Stimulated activated CD8-positive, alpha-beta memory T cell treated with anti-CD3 and anti-CD28 coated beads, Interleukin-2, amount 100 ng/mL, for 1 hour (primary cell): ENCODE measurements at places on chromosomes 4 and X.

GRCh38 chrX:103861200-103861599, 29.1 kb upstream of the RAB9B start:
- no peak for DNase-seq

DNA sequence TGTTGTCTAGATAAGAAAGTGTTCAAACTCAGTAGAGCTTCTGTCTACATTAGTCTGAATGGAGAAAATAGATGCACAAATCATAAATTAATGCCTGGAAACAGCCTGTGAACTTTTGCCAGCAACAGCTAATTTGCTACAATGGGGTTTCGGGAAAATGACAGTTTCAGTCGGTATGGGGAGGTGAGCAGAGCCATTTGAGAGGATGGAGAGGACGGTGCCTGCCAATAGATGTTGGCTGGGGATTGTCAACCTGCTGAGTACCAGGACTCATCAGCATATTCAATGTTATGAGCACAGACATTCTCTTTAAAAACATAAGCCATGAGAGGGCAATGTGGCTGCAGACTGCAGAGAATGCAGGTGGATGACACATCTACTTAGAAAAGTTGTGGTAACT, 230.3 kb upstream of the PCDH18 start:
- DNase-seq, result no peak

DNA sequence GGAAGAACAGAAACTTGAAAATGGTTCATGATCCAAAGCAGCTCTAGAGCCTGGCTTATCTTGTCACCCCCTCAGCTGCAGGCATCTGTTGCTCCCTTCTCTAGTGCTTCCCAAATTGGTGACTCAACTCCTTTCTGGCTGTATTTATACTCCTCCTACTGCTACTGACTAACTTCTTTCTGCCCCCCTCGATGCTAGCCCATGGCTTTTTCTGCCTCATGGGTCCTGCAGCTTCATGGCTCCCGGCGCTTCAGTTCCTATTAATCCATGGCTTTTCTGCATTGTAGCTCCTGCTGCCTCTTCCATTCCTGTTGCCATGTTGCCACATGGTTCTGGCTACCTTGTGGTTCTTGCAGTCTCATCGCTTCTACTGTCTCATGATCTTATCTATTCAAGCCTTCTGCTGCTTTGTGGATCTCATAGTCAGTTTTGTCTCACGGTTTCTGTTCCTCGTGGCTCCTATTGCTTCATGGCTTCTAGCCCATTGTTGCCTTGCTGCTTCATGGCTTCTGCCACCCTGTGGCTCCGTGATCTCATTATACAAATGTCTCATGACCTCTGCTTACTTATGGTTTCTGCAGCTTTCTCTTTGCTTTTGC, 48.1 kb downstream of the SMC1A start:
- DNase-seq, result no peak

DNA sequence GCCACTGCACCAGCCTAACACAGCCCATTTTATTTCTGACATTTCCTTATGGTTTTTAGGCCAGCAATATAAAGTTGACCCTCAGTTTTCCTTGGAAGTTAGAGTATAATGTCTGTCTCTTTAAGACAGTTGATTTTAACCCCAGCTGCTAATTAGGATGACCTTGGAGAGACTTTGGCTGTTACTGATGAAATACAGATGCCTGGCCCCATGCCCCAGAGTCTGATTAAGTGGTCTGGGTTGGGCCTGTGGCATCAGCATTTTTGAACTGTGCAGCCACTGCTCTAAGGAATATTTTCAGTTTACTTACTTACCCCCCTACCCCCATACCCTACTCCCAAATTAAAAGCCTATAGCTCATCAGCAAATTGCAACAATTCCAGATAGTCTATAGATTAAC, 85.8 kb downstream of the DCLK2 start:
- no peak for DNase-seq

- no peak for DNase-seq
Observed at GRCh38 chr4:1405636-1406393, 427 bp downstream of the NKX1-1 start.

- DNase-seq, result no peak
Observed at GRCh38 chr4:142683997-142684396, 162.1 kb downstream of the INPP4B start.

DNA sequence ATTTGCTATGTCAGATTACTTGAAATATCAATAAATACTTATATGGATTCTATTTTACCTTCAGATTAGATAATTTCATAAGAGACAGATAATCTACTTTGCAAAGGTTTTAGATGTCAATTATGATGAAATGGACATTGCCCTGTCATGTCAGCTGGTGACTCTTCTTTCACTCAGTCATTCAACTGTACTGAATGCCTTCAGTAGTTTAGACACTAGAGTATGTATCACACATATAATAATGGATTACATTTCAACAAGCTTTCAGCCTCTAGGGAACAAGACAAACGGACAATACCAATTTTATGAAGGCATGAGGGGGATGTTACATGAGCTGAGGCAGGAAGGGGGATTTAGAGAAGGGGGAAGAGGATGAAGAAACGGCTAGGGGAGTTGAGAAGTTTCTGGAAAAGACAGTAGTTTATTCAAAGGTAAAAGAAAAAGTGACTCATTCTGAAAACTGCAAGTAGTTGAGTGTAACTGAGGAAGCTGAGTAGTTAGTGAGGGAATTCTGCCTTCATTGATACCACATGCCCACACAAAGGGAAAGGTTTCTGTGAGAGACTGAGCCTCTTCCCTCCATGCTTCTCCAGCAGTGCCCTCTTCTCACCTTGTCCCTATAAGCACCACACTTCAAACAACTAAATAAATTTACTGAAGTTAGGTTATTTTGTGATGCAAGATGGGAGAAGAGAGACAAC, 25.7 kb downstream of the SLC9B2 start:
- DNase-seq, result no peak

DNA sequence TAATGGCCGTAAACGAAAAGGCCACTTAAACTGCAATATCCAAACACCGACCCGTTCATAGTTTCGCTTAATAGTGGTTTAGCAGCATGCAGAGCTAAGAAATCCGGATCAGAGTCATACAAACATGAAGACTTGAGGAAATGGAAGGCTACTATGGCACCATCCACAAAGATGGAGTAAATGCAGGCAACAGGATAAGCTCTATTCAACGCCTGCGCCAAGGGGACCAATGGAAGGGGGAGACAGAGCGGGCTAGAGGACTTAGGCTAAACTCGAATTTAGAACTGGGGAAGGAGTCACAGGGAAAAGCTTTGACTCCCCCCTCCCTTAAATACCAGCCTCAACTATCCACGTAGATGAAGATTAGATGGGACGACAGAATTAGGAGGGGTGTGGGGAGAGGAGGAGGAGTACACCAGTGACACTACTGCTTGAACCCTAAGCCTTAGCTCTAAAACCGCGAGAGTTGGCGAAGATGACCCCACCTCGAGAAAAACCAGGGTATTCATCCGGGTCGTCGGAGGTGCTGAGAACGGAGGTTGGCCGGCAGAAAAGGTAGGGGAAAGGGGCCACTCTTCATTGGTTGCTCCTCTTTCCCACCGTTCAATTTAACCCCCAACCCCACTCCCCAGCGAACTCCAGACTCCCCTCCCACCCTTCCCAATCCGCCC, 3.5 kb downstream of the HUWE1 start:
- no peak for DNase-seq

DNA sequence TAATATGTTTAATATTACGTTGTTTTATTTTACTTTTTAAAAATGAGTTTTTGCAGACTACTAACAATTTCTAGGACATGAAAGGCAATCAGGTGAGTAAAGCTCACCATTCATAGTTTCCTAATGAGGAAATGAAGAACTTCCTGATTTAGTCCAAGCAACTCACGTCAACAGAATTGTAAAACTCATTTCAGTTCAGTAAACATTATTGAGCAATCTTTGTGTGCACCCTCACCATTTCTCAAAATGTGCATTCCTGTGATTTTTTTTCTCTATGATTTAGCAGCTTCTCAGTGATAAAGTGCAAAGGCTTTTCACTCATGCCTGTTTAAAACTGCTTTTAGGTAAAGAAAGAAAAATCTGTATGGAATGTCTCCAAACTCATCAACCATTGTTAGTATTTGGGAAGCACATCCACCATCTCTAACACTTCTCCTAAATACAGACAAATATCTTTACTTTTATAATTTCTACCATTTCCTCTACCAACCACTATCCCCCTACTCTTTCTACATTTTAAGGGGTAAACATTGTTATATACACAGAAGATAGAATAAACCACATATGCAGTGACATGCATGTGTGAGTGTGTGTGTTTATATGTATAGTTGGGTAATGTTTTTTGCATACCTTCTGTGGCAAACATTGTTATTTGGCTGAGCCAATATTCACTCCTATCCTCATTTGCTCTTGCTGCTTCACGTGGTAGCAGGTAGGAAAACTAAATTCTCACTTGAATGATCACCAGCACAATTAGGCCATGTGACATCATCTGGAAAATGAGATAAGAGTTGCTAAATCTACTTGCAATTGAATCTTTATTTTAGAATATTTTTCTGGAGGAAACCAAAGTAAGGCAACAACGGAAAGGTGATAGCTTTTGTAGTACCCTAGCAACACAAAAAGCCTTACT, 54.7 kb upstream of the PRDM8 start:
- DNase-seq, result no peak

- DNase-seq, result no peak
Observed at GRCh38 chr4:155263480-155263879, 55.0 kb downstream of the NPY2R start.

- no peak for DNase-seq
Observed at GRCh38 chrX:65609237-65609636, 58.2 kb upstream of the MSN start.

DNA sequence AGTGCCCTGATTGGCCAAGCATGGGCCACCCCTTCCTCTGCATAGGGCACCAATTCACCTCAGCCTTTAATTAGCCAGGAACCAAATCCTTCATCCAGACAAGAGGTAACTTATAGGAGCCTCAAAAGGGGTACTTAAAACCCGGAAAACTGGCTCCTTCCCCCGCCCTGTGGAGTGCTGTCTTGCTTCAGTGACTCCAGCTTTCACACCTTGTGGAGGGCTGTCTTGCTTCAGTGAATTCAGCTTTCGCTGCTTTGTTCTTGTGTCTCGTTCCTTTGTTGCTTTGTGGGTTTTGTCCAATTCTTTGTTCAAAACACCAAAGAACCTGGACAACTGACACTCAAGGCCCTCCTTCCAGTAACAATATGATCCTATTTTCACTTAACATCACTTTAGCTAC, 82.2 kb upstream of the FRG1 start:
- no peak for DNase-seq

GRCh38 chrX:38061335-38061734, 55.0 kb downstream of the SYTL5 start:
- DNase-seq, result no peak

DNA sequence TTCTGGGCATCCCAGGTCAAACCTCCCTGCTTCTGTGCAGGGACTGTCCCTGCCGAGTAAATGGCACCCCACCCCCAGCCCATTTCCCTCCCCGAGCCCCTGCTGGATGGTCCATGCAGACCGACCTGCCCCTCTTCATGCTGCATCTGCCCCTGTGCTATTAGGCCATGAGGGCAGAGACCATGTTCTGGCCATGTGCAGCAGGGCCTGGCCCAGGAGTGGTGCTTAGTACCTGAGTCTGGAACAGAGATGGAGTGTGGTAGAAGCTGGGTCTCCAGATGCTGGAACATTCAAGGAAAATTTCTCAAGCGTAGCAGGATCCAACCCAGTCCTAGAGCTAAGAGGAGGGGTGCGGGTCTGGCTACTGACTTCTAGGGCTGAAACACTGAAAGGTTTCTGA, 15.3 kb upstream of the UBA1 start:
- DNase-seq, result no peak

DNA sequence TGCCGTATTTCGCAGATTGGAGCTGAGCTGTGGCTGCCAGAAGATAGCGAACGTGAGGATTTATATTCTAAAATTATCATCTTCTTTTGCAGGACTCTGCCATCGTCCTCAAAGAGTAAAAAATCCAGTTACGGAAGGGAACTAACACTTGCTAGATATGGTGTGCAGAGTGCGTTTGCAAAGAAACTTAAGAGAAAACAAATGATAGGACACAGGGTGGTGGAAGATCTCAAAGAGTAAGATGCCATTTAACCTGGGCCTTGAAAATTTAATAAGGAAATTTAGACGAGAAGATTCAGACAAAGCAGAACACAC, 566 bp downstream of the LARP7 start:
- DNase-seq, result no peak

GRCh38 chr4:52507774-52508173, 151.3 kb downstream of the USP46 start:
- no peak for DNase-seq

- no peak for DNase-seq
Observed at GRCh38 chrX:135454816-135455215, 33.1 kb downstream of the SMIM10L2A start.

DNA sequence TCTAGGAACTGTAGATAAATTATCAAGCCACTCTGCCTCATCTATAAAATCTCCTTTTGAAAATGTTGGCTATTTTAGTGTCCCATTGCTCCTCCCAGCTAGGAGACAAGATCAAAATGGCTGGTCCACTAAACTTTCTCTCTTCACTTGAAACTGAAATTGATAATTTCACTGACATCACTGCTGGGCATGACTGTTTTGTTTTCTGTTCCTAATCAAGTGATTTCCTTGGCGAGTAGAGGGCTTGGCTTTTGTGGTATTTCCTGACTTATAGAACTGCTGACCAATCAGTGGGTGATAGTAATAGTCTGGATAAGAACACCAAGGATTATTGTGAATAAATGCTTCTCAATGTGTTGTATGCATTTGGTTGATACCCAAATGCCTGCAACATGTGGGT, 2152.9 kb downstream of the ARAP2 start:
- no peak for DNase-seq

DNA sequence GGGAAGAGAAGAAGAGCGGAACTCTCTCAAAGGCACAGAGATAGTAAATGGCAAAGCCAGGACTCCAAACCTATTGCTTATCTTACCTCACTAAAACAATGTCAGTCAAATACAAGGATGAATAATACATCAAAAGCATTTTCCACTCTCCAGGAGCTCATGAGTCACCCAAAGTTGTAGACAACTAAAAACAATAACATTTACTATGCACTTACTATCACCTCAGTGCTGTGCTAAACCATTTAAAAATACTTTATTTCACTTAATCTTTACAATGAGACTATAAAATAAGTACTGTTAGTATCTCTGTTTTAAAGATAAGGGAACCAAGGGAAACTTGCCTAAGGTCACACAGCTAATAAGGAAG, 163.2 kb upstream of the SPANXC start:
- DNase-seq, result no peak

GRCh38 chrX:41241962-41242361, 92.0 kb upstream of the DDX3X start:
- DNase-seq, result no peak

DNA sequence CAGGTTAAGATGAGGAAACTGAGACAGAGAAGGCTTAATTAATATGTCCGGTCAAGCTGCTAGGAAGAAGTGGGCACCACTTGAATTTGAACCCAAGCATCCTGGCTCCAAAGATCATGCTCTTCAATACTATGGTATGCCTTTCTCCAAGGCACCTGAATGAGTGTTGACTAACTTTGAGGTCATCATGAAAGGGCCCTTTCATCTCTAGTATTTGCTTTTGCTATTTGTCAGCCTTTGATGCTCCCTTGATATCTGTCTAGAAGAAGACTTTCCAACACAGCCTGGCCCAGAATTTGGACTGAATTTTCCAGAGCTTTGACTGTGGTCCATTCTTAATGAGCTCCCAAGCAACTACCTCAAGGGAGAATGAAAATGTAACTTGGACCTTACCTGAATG, 179.1 kb upstream of the DKK2 start:
- no peak for DNase-seq

- DNase-seq, result no peak
Observed at GRCh38 chr4:147546349-147546748, 65.5 kb downstream of the EDNRA start.
